ENCODE measurements at places on chromosomes 4 and X. TPM values are rescaled to one million over a fixed set of nuclear protein-coding genes. Genes with fewer than 3 reads are reported as not detected.

GIMD1 gene
- not detected for polyA plus RNA-seq

HSFX4 gene
- not detected for polyA plus RNA-seq

TMEM35A gene
- polyA plus RNA-seq: 0.11 TPM

DNA sequence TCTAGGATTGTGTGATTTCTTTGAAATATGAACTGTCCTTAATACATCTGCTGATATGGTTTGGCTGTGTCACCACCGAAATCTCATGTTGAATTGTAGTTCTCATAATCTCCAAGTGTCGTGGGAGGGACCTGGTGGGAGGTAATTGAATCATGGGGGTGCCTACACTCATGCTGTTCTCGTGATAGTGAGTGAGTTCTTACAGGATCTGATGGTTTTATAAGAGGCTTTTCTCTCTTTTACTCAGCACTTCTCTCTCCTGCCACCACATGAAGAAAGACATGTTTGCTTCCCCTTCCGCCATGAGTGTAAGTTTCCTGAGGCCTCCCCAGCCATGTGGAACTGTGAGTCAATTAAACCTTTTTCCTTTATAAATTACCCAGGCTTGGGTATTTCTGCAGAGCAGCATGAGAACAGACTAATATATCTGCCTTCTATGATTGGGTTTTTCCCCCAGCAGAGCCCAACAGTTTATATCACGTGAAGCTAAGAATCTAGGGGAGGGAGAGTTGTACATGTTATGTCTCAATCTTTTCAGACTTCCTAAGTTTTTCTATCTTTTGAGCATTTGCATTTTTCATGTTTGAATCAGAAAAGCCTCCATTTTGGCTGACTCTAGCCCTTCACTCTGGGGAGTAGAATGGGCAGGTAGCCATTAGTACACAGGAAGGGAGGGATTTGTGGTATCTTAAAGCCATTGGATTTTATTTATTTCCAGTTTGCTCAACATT, 58.9 kb downstream of the PLAC1 start:
- no peak for DNase-seq
- no peak overlapping the region for H3K4me3 ChIP-seq
- no peaks in the 10 kb centered on the region for H3K27me3 ChIP-seq
- no peaks in the 10 kb centered on the region for H3K36me3 ChIP-seq
- H3K27ac ChIP-seq: no peak overlapping the region

DNA sequence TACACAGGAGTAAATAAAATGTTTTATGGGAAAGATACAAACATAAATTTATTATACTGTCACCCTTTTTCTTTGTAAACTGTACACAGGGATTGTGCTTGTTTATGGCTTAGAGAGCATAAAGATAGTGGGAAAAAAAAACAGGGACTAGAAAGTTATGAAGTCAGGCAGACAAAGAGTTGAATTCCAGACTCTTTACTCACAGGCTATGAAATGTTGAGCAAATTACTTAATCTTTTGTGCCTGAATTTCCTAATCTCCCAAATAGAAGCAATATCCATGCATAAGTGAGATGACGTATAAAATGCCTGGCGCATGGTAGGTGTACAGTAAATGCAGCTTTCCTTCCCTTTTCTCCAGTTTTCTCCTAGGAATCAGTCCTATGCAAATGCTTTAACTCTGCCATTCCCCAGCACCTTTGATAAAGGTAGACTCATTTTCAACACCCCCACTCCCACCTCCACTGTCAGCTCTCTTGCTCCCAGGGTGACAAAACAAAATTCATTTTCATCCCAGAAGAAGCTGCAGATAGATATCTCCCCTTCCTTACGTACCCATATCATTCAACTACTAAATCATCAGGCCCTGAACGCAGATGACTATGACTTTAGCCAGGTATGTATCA, 44.5 kb upstream of the BTC start:
- H3K4me1 ChIP-seq: no peaks in the 10 kb centered on the region
- H3K4me3 ChIP-seq: no peak overlapping the region
- DNase-seq: no peak

SCRG1 gene
- polyA plus RNA-seq: 0.11 TPM

GRCh38 chrX:11105080-11105479, 6.1 kb upstream of the HCCS start:
- no peak overlapping the region for H3K27ac ChIP-seq
- H3K4me3 ChIP-seq: no peak overlapping the region
- no peak for DNase-seq
- no peaks in the 10 kb centered on the region for H3K27me3 ChIP-seq
- no peaks in the 10 kb centered on the region for H3K36me3 ChIP-seq
- no peaks in the 10 kb centered on the region for H3K4me1 ChIP-seq

GRCh38 chrX:39167791-39168190, 366.5 kb downstream of the MID1IP1 start:
- H3K4me1 ChIP-seq: no peaks in the 10 kb centered on the region
- H3K4me3 ChIP-seq: no peak overlapping the region
- H3K27me3 ChIP-seq: no peaks in the 10 kb centered on the region
- no peak overlapping the region for H3K27ac ChIP-seq
- H3K36me3 ChIP-seq: no peaks in the 10 kb centered on the region
- DNase-seq: no peak

GRCh38 chr4:89587364-89587763, 249.6 kb downstream of the SNCA start:
- H3K4me1 ChIP-seq: no peaks in the 10 kb centered on the region
- no peak overlapping the region for H3K27ac ChIP-seq
- H3K36me3 ChIP-seq: no peaks in the 10 kb centered on the region
- DNase-seq: no peak
- no peaks in the 10 kb centered on the region for H3K27me3 ChIP-seq

PSMD10 gene
- 41.2 TPM for polyA plus RNA-seq

MAP3K15 gene
- 0.86 TPM for polyA plus RNA-seq
